ENCODE measurements at places on chromosomes 6 and 20.
A peak's percentile ranks its signal among the peaks of the same experiment; 100 is the strongest.

DNA sequence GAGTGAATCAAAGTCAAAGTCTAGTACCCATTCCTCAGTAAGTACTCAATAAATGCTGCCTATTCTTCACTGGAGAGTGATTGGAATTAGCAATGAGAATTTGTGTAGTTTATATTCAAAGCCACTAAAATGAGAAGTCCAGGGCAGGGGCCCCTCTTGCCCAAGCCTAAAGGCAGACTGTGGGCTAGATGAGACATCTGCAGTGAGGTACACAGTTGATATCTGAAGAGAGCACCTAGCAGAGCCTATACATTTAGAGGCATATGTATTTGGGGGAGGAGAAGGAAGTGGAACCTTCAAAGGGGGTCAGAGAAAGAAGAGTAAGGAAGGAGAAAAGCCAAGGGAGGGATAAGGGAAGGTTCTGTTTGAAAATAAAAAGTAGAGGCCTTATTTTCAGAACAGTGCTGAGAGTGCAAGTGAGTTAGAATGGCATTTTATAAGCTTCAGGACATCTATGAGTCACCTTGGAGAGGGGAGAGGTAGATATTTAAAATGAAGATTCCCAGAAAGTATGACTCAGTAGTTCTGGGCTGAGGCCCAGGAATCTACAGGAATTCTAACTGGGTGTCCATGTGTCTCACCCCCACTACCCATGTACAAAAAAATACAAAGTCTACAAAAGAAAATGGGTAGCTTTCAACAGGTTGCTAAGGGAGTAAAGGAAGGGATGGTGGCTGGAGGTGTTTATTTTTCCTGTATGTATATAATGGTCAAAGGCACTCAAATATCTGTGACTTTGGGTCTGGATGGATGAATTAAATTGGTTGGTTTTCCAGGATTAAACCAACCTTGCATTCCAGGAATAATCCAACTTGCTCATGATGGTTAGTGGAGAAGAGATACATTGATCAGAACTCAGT is 135.1 kb downstream of the ZFP64 start:
- peak; percentile 99 for DNase-seq

DNA sequence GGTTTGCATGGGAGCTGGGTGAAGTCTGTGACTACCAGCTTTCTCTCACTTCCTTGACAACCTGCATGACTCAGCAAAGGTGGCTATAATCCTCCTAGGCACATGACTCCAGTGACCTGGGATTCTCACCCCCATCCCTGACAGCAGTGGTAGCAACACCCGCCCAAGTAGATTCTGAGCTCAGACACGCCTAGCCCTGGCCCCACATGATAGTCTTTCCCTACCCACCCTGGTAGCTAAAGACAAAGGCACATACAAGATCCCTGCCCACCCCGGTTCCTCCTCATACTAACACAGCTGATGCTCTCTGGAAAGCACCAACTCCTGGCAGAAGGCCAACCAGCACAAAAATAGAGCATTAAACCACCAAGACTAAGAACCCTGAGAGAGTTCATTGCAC is 25.9 kb upstream of the CRISP1 start:
- no peak for DNase-seq

DNA sequence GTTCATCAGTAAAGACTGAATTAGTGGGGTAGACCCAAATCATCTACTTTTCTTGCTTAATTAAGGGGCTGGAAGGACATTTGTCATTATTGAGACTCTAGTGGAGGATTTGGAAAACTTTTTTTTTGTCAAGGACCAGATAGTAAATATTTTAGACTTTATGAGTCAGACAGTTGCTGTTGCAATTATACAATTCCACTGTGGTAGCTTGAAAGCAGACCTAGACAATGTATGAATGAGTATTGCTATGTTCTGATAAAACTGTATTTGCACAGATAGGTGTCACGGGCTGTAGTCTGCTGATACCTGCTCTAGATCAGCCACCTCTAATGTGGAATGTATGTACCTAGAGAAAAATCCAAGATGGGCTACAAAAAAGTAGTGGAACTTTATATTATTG is 175.0 kb downstream of the CARMIL1 start:
- DNase-seq: peak; percentile 30

DNA sequence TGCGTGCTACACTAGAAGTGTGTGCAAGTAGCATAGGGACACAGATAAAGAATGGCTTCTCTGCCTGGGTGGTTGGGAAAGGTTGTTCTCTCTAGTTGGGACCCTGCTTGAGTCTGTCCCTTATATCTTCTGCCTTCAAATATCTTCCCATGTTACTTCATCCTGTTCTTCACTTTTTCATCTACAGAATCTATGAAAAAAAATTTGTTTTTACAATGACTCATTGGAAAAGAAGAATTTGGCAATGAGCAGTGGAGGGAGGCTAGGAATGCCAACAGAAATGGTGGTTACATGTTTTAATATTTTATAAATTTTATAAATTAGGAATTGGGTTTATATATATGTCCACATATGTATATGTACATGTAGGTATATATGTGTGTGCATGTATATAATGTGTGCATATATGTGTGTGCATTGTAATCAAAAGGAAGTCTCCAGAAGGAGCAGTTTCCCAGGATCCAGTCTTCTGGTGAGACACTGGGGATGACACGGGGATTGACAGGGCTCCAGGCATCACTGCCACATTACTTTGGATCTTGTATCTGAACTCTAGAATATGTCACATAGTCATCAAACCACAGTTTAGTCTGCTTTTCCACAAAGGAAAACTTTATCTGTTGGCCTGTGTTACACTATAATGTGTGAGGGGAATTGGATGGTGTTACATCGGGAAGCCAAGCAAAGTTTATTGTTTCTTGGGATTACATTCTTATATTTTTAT is 75.3 kb upstream of the RIPOR2 start:
- DNase-seq: peak; percentile 65

DNA sequence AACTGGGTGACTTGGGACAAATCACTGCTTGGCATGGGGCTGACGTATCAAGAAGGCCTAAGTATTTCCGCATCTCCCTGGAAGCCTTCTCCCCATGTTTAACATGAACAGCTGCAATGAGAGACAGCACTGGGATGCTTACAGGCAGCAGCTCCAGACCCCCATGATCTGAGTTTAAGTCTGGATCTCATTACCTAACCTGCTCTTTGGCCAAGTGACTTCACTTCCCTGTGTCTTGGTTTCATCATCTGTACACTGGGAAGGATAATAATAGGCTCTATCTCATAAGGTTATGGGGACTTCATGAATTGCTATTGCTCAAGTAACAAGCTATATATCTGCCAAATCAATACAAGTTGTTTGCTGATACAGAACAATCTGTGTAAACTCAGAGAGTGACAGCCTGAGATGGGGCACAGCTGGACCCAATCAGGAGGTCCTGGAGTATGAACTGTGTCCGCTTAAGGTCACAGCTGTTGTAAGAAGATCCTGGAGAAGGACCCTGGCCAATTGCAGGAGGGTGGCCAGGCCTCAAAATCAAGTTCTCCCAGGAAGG is 56.0 kb downstream of the TGM2 start:
- DNase-seq: no peak

DNA sequence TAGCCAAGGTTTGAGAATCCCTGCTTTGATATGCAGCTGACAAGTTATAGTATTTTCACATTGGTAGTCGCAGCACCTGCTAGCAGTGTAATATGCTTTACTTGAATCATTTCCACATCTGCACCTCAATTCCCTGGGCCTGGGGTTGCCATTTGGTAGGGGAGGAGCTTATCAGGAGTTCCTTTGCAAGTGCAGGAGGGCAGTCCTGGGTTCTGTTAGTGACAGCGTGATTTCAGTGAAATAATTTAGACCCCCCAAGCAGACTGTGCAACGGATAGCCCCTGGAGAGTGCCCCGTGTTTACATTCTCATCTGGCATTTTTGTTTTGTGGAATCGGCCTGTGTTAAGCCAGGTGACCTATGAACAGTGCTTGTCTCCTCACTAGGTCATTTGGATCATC is 6.0 kb downstream of the RAB5IF start:
- no peak for DNase-seq

GRCh38 chr6:14925025-14925698 is 320.7 kb upstream of the JARID2 start:
- no peak for DNase-seq

Data from PC-3 (cell line).